Hindlimb muscle (tissue), 1 donor: ENCODE measurements at places on chromosomes 7 and 10.

DNA sequence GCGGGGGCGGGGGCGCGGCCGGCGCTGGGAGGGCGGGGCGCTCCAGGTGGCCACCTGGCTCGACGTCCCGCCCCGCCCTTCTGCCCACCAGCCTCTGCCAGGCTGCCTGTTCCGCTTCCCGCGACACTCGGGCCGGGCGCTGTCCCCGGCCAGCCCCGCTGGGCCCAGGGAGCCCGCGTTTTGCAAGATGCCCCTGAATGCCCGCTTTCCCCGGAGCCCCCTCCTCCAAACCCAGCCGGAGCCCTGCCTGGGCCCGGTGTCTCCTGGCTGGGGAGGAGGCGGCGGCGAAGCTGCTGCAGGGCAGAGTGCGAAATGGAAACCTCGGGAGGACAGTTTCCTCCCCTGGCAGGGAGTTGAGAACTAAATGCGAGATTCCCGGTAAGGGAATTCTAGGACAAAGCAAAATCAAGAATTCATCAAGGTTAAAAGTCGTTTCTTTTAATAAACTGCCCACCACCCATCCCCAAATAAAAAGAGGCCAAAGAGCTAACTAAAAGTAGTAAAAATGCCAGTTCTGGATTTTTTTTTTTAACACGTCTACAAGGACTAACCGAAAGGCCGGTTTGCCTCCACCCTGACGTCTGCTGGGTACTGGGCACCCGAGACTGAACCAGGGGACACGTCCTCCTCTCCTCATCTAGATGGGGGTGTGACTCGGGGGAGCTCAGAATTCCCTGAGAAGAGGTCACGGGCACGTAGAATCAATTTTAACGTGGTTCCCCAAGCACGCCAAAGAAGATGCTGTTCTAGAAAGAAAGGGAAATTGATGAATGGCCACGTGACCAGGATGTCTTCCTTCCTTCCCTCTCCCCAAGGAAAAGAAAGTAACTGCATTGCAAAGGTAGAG lies 200.4 kb upstream of the NFE2L3 start:
- DNase-seq: peak; percentile 45

DNA sequence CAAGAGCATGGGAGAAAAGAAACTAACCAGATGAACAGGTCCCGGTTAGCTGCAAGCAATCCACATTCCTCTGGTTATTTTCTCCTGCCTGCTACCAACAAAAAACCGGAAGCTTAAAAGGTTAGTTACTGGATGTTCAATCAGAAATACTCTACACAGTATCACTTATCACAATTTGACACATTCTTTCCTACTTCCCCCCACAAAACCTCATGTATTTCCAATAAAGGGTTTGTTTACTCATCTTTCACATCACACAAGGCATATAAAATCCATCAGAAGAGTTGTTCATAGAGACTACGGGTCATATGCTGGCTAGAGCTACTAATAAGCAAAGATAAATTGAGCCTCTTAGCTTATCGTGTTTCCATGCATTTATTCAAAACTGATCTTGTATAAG lies 4.8 kb downstream of the SLC25A28 start:
- DNase-seq: no peak

DNA sequence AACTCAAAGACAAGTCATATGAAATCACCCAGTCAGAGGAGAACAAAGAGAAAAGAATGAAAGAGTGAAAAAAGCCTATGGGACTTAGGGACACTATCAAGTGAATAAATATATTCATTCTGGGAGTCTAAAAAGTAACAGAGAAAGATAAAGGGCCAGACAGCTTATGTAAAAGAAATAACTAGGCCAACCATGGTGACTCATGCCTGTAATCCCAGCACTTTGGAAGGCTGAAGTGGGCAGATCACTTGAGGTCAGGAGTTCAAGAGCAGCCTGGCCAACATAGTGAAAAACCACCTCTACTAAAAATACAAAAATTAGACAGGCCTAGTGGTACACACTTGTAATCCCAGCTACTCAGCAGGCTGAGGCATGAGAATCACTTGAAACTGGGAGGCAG lies 154.7 kb upstream of the TMEM106B start:
- DNase-seq: no peak

DNA sequence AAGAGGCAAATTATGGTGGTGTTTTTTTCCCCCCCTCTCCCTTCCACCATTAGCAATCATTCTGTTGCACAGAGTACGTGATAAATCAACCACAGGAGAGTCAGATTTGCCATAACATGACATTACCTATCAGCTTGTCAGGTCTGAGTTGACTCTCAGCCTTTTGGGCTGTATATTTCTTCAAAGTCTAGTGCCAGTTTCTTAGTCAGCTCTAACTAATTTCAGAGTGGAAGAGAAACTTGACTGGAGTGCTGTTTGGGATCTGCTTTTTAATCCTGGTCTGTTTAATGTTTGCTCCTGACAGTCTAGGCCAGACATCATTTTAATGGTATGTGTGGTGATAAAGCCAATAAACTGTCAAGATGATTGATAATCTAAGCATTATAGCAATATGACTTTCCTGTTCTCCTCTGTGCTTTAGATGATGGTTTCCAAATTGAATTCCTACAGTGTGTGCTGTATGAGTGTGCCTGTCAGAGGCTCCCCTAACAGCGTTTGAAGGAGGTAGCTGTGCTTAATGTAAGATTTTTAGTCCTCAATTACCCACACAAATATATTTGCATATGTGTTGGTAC lies 76.9 kb downstream of the LRMDA start:
- peak; percentile 27 for DNase-seq

- no peak for DNase-seq
Measured at GRCh38 chr7:46444256-46444655, 523.2 kb upstream of the IGFBP3 start.

GRCh38 chr10:21497177-21497807 lies 28.2 kb downstream of the SKIDA1 start:
- peak; percentile 89 for DNase-seq

GRCh38 chr10:51718804-51719291 lies 19.5 kb upstream of the CSTF2T start:
- DNase-seq: no peak

DNA sequence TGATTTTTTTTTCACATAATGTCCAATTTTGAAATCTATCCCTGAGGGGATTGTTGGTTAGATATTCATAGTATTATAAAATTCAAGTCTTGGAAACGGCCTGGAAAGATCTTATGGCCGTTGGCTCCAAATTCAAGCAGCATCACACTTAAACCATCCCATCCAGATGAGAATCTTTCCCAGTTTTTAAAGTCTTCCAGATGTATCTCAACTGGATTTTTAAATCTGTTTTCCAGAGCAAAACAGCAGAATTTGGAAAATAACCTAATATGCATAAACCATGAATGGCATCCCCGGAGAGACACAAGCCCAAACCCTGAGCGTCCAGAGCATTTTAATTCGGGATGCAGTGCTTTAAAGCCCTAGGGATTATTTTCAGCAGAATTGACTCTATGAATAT lies 208.2 kb upstream of the PRKCQ start:
- peak; percentile 81 for DNase-seq

DNA sequence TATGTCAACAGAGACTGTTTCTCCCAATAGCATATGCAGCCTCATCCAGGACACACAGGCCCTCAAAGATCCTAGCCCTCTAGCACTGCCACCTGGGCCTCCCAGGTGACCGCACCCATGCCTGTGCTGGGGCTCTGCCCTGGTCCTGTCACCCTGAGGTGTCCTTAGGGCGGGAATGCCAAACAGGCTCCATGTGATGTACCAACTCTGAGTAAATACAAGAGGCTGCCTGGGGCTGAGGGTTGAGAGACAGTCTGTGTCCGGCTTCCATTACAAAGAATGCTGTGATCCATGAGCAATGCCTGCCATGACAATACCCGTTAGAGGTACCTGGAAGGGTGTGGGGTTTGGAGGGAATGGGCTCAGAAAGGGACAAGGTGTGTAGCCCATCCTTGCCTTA lies 83.0 kb upstream of the KAT6B start:
- no peak for DNase-seq

- peak; percentile 74 for DNase-seq
Measured at GRCh38 chr10:59362959-59363381, 621 bp upstream of the FAM13C start.

DNA sequence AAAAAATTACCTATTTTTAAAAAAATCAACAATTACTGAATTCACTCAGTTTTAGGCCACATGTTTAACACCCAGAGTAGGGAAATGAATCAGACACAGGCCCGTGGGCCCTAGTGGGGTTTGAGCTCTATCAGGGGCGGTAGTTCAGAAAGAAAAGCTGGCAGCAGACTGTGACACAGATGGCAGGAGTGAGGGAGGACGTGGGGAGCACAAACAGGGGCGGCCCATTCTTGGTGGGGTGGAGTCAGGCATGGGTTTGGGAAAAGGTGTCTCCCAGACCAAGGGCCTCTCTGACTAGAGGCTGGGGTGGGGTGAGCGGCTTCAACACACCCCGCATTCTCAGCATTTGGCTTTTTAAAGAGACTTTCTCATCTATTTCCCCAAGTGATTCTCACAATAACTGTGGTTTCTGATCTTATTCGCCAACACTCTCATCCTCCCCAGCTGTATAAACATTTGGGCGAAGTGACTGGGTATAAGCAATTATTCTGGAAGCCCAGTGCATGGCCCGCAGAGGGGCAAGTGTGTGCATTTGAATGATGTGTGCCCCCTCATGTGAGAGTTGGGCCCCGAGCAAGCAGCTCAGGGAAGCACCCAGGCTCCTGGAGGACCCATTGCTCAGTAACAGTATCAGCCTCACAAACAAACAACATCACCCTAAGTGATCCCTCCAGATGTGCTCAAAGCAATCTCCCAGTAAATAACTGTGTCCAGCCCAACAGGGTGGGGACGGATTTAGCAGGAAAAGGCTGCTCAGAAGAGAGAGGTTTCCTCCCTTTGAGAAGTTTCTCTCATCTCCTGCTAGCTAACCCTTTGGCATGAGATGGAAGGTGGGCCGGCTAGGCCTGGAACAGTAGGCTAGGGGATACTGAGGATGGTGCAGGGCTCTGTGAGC lies 437.6 kb upstream of the ZMIZ1 start:
- DNase-seq: peak; percentile 43

DNA sequence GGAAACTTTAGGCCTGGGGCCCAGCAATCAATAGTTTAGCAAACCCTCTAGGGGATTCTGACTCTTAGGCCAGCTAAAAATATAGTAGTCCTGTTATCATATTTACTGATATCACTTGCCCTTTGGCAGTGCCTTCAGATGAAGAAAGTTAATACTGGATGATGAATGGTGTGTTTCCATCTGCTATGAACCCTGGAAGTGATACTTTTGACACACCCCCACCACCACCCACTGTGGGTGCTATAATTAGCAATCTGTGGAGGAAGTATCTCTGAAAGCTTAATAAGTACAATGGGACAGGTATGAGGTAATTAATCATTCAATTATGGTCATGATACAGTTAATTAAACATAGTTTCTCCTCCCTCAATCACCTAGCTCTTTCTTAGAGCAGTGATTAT lies 90.4 kb upstream of the LRRTM3 start:
- no peak for DNase-seq

DNA sequence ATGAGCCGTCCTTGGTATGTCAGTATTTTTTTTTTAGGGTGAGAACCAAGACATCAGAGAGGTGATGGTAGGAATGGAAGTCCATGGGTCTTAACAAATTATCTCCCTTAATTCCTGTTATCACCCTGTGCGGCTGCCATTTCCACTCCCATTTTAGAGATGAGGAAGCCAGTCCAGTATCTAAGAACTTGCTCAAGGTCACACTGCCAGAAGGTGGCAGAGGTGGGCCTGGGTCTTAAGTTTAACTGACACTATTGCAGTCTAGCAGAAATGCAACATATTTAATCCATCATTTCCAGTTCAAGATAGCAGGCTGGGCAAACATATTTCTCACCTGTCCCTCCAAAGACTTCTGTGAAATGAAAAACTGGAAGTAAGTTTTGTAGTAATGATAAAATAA lies 108.3 kb downstream of the GLI3 start:
- DNase-seq: no peak

DNA sequence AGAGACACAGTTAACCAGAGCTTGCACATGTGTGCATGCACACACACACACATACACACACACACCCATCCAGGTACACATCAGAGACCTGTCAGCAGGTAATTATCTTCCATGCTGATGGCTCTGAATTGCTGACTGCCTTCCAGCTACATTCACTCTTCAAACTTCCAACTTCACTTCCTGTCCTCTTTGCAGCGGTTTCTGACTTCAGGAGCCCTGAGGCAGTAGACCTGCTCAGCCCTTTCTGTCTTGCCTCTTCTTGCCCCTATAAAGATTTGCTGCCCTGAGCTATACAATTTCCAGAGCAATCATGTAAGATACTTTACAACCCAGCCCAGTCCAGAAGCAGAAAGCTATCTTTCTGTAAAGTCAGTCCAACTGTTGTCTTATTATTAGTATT lies 310.2 kb downstream of the FGFR2 start:
- DNase-seq: no peak

DNA sequence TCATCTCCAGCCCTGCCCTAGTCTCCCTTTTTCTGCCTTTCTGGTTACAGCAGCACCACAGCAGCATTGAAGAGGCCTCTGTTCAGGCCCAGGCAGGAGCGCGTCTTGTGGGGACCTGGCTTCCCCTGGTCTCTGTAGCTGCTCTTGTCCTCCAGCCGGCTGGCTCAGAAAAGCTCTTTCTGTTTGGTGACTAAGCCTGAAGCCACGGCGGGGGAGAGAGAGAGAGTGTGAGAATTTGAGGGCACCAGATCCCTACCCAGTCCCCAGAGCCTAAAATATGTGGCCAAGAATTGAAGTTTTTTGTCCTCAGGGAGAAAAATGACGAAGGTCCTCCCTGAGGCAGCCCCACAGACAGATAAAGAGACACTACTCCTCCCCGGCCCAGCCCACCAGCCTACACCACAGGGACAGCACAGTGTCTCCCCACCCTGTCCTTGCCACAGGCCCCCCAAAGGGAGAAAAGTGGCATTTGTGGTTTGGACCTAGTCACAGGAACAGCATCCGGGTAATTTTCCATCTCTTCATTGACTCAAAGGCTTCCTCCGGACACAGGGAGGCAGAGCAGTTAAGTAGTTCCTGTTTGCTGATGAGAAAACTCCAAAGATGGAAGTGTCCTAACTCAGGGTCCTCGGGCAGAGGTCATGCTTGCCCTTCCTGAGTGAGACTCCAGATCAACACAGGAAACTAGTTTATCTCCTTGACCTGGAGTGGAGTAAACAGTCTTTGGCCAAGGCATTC lies 13.3 kb upstream of the FAM180A start:
- no peak for DNase-seq

DNA sequence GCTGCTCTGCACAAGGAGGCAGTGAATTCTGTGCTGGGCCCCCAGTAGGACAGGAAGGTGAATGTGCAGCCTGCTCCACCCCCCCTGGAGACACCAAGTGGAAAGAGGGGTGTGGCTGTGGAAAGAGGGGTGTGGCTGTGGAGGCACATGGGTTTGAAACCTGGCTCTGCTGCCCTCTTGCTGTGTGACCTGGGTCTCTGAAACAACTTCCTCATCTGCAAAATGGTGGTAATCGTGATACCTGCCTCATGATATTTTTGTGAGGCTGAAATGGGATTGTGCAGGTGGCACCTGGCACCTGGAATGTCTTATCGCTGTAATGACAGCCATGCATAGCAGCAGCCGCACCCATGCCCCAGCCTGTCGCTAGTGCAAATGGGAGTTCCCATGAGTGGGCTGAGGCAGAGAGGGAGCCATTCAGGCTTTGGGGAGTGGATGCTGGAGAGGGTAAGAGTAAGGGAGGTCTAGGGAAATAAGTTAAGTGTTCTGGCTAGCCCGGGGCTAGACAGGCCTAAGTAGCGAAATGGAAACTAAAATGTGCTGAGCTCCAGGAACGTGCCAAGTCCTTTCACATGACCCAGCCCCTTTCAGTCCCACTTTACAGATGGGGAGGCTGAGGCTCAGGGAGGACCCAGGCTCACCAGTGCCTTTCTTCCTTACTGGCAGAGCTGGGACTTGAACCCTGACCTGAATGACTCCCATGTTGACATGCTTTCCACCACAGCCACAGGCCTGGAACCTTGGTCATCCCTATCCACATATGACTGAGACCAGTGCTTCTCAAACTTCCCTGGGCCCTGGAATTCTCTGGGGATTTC lies 35.0 kb downstream of the C10orf105 start:
- DNase-seq: no peak
